A549 treated with RU486 at 1 μM for 4 hours (cell line): ENCODE measurements at places on chromosomes 4 and X. TPM values are rescaled to one million over a fixed set of nuclear protein-coding genes. Genes with fewer than 3 reads are reported as not detected.

The RHOXF2B gene
- total RNA-seq = not detected in 5 replicates

The XKRX gene
- 0.20 to 0.30 TPM (median 0.27 TPM) in 5 replicates for total RNA-seq

The KLHL15 gene
- 2.2 to 4.8 TPM (median 4.5 TPM) in 5 replicates for total RNA-seq

The ITM2A gene
- not detected in 5 replicates for total RNA-seq

The RADX gene
- total RNA-seq = 0.06 TPM in 2 of 5 replicates, not detected in the others

The ETDA gene
- not detected in 5 replicates for total RNA-seq

The PAGE5 gene
- not detected in 5 replicates for total RNA-seq

The USP17L12 gene
- not detected in 5 replicates for total RNA-seq

The ESX1 gene
- total RNA-seq = 0.08 TPM in 1 of 5 replicates, not detected in the others

The RGN gene
- not detected in 5 replicates for total RNA-seq

The MFAP3L gene
- total RNA-seq = 3.0 to 6.0 TPM (median 3.9 TPM) in 5 replicates

The ZGRF1 gene
- 1.5 to 3.9 TPM (median 3.0 TPM) in 5 replicates for total RNA-seq

The AMOT gene
- total RNA-seq = 0.05 TPM in 1 of 5 replicates, not detected in the others

The STATH gene
- total RNA-seq = not detected in 5 replicates

The RAI2 gene
- total RNA-seq = 0.07 to 0.53 TPM (median 0.22 TPM) in 5 replicates

The TEX11 gene
- not detected in 5 replicates for total RNA-seq

The GJB1 gene
- 0.19 TPM in 1 of 5 replicates, not detected in the others for total RNA-seq

The CTSO gene
- 0.57 to 1.3 TPM (median 1.0 TPM) in 5 replicates for total RNA-seq

The BEX5 gene
- not detected in 5 replicates for total RNA-seq

The PDE6B gene
- not detected in 5 replicates for total RNA-seq

The ERVMER34-1 gene
- 0.47 to 0.56 TPM (median 0.52 TPM) in 5 replicates for total RNA-seq

The DMD gene
- total RNA-seq = 0.14 TPM in 1 of 5 replicates, not detected in the others

The PLXNB3 gene
- total RNA-seq = 1.7 to 5.0 TPM (median 3.0 TPM) in 5 replicates

The TRPC5OS gene
- not detected in 5 replicates for total RNA-seq

The FGA gene
- total RNA-seq = 7.1 to 11.3 TPM (median 7.9 TPM) in 5 replicates

The EVC gene
- 8.5 to 13.4 TPM (median 11.6 TPM) in 5 replicates for total RNA-seq

The HELT gene
- not detected in 5 replicates for total RNA-seq

The FGFR3 gene
- 1.4 to 2.5 TPM (median 1.9 TPM) in 5 replicates for total RNA-seq

The H2BW1 gene
- not detected in 5 replicates for total RNA-seq

The HERC5 gene
- total RNA-seq = 3.5 to 5.2 TPM (median 4.4 TPM) in 5 replicates

The TSPAN7 gene
- 2.7 to 3.2 TPM (median 2.9 TPM) in 5 replicates for total RNA-seq

The SH3BP2 gene
- total RNA-seq = 2.1 to 5.5 TPM (median 3.4 TPM) in 5 replicates

The PWWP3B gene
- total RNA-seq = not detected in 5 replicates

The PCDH10 gene
- 0.09 to 0.23 TPM (median 0.14 TPM) in 5 replicates for total RNA-seq

The RASGEF1B gene
- 0.25 TPM in 1 of 5 replicates, not detected in the others for total RNA-seq

The RRH gene
- 0.06 TPM in 1 of 5 replicates, not detected in the others for total RNA-seq

The HSD17B10 gene
- 166 to 206 TPM (median 185 TPM) in 5 replicates for total RNA-seq

The UNC5C gene
- 0.02 TPM in 1 of 5 replicates, not detected in the others for total RNA-seq

The PPM1K gene
- total RNA-seq = 0.41 to 0.99 TPM (median 0.95 TPM) in 5 replicates

The FABP2 gene
- total RNA-seq = not detected in 5 replicates

The CENPVL2 gene
- total RNA-seq = not detected in 5 replicates

The APOOL gene
- total RNA-seq = 6.4 to 8.9 TPM (median 8.0 TPM) in 5 replicates

The HMX1 gene
- total RNA-seq = 0.14 to 0.17 TPM (median 0.16 TPM) in 4 of 5 replicates, not detected in the other

The TMEM187 gene
- 4.4 to 7.5 TPM (median 5.6 TPM) in 5 replicates for total RNA-seq

The MOB1B gene
- total RNA-seq = 3.5 to 7.1 TPM (median 6.9 TPM) in 5 replicates

The ADGRL3 gene
- total RNA-seq = 0.02 to 0.05 TPM (median 0.02 TPM) in 3 of 5 replicates, not detected in the others

The GLUD2 gene
- total RNA-seq = 1.6 to 3.2 TPM (median 3.2 TPM) in 5 replicates
